ENCODE measurements at places on chromosomes 13 and 19. TPM values are rescaled to one million over a fixed set of nuclear protein-coding genes. Genes with fewer than 3 reads are reported as not detected.

GRCh38 chr19:1220976-1221903 is 15.7 kb downstream of the STK11 start:
- no peak for DNase-seq

BIVM gene
- 11.9 TPM for total RNA-seq

DNA sequence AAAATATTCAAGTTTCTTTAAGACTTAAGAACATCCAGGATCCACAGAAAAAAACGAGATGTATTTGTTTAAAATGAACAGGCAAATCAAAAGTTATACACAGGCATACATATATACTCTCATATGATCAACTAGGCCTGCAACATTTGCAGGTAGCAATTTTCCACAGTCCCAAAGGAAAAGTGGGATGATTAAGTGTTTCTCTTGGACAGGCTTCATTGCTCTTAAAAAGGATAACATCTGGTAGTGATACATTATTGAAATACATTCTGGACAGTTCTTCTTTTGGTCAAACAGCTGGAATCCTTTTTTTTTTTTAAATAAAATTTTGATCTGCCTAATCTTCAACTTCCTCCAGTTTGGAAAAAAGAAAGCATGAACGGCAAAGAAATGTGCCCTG is 114.8 kb upstream of the TDRD3 start:
- no peak for DNase-seq

DNA sequence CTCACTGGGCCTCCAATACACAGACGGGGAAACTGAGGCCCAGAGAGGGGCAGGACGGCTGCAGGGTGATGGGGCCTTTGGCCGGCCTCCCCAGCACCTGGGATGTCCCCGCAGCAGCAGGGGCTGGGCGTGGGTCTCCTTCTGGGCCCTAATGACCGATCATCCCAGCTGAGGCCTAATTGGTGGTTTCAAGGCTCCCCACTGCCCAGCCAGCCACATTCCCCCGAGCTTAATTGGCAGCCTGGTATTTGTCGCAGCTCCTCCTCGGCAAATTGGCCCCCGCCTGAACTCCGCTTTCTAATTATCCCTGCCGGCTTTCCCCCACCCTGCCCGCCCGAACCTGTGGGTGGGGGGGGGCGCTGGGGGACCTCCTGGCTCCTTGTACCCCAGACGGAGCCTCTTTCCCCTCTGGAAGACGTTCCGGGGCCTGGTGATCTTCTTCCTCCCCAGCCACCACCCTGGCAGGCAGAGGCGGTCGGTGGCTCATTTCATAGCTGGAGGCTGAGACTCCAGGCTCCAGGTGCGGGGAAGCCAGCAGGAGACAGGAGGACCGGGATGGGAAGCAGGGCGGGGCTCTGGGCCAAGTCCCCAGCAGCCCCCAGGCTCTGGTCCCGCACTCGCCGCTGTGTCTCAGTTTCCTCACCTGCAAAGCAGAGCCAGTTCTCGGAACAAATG is 27.2 kb upstream of the WDR18 start:
- DNase-seq, result no peak

GRCh38 chr13:92362717-92363116 is 863.9 kb upstream of the GPC6 start:
- no peak for DNase-seq

FLT1 gene
- 65.9 TPM for total RNA-seq

CEACAM6 gene
- 0.22 TPM for total RNA-seq

DNA sequence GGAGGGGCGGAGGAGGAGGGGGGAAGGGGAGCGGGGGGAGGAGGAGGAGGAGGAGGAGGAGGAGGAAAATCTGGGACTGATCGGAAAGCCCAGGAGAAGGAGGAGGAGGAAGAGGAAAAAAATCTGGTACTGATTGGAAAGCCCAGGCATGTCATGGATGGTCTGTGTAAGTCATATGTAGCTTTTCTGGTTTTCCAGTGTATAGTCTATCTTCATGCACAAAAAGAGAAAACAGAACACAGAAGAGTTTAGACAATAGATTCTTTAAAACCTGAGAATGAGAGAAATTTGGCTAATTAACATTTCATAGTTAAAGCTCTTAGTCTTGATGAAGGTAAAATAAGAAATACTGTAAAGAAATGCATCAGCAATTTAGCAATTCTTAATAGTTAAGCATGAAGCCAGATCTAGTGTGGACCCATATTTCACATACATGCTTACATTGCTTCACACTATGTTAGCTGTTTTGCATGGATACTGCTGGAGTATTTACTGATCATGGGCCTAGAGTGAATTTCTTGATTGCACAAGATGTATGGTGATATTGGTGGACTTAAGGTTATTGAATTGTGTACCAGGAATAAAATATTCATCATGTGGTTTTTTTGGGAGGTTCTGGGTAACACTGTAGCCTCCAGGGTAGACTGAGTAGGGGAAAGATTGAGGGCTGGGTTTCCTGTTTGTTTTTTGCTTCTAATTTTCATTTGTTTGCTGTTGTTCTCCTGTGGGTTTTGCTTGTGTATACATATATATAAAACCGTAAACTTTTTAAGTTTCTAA is 41.4 kb downstream of the SUCLA2 start:
- DNase-seq, result no peak
